Cardiac muscle cell (in vitro differentiated cells and primary cell): ENCODE measurements at places on chromosomes 3 and 15. TPM values are rescaled to one million over a fixed set of nuclear protein-coding genes. Genes with fewer than 3 reads are reported as not detected.
A peak's percentile ranks its signal among the peaks of the same experiment; 100 is the strongest.

DNA sequence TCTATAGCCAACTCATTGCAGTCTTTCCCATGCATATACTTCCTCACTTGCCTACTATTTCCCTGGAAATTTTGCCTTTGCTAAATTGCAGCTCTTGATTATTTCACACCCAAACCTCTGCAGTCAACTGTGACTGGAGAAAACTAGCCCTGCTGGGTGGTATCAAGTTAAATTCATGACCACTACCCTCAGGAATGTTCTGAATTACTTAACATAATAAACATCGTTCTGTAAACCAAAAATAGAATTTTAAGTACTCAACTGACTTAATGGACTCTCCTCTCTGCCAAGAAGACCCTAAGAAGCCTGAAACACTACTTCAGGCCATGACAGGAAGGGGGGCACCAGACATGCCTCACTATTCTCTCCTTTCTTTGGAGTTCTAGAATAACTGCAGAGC is 1278.0 kb upstream of the GBE1 start:
- no peak for DNase-seq

DNA sequence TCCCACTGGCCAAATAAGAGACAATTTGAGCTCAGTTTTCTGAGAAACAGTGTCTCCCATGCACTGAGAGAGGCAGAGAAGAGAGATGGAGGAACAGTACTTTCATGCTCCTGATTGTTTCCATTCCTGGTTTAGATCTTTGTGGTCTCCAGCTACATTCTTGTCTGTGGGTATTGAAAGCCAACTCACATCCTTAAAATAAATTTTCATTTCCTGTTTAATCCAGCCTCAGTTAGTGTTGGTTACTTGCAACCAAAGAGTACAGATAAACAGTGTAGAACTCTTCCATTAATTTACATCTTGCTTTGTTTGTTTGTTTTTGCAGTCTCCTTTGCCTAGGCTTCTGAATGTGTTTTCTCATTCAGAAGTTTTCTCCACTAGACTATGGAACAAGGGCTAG is 123.7 kb upstream of the CLSTN2 start:
- DNase-seq = no peak

DNA sequence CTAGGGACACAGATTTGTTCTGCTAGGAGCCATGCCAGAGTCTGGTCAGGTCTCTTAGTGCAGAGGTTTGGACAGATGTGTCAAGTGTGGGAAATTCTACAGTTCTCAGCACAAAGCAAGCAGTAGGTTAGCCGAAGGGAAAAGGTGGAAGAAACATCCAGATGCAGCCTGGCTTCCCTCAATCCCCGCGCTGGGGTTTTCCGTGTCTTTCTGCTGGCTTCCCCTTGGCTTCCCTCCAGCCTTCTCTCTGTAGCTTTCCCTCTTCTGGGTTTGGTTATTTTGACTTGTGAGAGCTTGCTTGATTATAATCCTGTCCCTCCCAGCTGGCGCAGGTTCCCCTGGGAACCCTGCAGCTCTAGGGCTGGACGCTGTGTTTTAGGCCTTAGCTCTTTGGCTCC is 4.1 kb downstream of the TF start:
- DNase-seq = no peak

DNA sequence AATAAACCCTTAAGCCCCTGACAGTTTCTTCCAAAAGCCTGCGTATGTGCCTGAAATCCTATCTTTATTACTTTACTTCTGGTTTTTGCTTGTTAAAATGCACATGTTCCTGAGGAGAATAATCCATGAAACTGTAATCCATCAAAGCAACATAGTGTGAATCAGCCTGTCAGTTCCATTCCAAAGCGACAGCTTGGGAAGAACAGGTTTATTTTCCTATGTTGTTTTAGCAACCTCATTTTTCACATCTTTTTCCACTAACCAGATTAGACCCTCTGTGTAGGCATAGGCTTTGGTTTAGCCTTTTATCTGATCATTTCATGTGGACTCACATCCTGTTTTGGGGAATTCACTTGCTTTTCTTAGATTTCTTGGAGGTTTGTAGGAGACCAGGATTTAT is 988.0 kb downstream of the SQOR start:
- DNase-seq = no peak

DNA sequence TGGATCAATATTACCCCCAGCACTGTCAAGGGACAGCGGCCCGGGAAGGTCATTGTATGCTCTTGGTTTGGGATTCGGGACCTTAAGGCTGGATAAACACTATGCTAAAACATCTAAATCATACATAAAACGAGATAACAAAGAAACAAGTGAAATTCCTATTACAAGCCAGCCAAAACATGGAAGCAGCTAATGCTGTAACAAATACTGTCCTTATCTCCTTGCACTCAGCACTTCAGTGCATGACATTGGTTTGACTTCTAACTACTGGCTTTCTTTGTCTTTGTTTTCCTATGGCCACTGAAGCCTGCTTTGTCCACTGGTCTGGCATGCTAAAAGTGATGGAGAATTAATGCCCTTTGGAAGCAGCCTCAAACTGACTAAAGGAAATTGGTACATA is 516.4 kb upstream of the DPH6 start:
- DNase-seq = peak; percentile 10

GRCh38 chr3:177563243-177563780 is 366.0 kb upstream of the TBL1XR1 start:
- DNase-seq = no peak

DNA sequence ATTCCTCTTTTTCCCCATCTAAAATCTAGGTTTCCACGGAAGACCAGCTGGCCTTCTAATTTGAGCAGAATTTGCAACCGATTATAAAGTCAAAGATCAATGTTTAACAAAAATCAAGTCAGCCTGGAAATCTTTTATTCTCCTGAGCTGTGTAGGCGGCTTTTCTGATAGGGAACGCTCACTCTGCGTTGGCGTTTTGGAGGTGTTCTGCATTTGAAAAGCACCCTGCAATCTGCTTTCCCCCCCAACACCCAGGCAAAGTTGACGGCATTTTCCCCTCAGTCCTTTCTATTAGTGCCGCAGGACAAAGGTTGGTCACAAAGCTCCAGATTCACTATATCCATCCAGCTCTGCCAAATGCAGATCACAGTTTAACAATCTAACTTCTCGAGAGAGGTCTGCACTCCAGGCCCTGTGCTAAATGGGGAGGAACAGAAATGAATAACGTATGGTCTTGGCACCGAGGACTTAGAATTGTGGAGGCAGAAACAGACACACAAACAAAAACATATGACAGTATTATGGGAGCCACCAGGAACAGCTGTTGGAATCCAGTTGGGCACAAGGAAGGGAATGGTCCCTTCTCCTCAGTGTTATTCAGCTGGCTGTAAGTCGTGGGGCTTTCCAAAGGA is 50.4 kb upstream of the LARS2 start:
- no peak for DNase-seq

DNA sequence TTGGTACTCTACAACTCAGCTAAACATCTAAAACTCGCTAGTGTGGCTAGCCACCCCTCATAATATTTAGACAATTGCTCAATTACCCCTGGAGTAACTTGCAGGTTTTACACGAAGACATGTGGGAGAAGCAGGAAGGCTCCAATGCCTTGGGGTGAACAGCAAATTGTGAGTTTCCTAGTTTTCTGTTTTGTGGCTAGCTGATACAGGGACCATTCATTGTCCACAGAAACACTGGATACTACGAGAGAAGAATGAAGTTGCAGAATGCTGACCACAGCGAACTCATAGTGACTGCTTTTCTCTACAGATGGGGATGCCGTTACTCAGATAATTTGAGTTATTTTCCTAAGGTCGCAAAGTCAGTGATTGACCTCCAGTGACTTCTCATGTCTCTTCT is 212.9 kb downstream of the P3H2 start:
- no peak for DNase-seq

- no peak for DNase-seq
Observed at GRCh38 chr3:135991621-135992020, 26.1 kb downstream of the PPP2R3A start.

DNA sequence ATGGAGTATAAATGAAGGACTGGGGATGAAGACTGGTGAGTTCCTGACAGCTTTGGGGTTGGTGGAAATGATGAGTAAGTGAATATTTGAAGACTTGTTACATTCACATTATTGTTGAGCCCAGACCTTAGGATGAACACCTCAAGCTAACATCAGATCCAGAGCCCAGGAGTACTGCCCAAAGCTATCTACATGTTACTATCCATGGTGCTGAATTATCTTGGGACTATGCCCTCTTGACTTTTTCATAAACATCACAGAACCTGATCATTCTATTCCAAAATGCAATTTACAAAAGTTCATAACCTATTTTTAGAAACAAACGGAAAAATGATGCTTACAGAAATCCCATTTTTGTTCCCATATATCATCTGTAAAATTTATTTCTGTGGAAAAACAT is 613.3 kb downstream of the TUSC7 start:
- DNase-seq = peak; percentile 78

DNA sequence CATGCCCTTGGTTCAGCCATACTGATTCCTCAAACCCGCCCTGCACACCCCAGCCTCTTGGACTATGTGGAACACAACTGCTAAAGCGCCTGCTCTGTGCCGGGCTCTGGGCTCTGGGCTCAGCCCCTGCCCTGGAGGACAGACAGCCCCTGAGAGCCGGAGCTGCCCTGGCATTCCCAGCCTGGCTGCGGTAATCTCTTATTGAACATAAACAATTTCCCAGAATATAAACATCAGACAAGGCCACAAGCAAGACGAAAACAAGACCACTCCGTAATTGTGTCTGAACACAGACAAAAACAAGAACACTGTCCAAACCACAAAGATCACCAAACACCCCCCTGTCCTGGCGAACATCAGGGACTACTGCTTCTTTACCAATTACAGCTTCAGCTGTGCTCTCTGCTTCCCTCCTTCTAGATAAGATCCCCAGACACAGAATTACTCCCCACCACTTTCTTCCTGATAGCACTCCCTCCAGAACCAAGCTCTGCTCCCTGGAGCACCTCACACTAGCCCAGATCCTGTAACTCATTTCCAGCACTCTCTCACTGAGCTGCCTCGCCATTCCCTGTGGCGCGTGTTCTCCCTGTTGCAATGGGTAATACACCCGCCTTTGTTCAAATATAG is 57.1 kb upstream of the TLE3 start:
- no peak for DNase-seq

DNA sequence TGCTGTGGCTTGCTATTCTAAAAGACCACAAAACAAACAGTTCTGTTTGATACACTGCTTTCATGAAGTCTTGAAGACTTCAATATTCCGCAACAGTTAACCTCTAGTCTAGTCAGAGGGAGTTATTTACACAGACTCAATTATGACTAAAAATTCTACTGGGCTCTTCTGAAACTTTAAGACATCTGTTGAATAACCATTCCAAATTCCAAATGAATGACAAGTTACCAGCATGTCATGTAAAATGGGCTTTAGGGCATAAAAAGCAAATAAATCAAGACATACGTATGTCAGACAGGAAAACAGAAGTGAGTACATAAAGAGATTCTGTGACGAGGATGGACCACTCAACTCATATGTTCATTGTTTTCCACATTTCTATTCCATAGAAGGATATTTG is 93.9 kb downstream of the PLOD2 start:
- no peak for DNase-seq

DNA sequence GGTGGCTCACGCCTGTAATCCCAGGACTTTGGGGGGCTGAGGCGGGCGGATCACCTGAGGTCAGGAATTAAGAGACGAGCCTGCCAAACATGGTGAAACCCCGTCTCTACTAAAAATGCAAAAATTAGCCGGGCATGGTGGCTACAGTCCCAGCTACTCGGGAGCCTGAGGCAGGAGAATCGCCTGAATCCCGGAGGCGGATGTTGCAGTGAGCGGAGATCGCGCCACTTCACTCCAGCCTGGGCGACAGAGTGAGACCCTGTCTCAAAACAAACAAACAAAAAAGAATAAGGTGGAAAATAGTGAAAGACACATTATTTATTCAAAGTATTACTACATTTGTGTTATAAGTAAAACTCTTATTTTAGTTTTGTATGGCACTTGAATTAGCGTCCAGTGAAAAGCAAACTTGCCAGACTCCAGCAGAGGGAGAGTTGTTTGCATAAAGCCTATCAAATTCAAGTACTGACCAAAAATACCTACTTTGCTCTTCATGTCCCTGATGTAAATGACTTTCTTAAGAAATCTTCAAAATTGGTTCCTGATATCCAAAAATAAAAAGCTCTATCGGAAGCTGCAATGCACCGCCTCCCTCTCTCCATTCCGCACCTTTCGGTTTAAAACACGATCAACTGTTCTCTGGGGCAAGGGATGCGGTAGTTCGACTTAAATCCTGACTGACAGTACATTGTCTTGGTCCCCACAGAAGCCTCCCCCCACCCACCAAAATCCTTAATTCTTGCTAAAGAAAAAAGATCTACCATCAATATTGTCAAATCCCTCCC is 1.2 kb downstream of the TRPM7 start:
- no peak for DNase-seq

GRCh38 chr3:185555101-185555501 is 2.7 kb upstream of the LIPH start:
- DNase-seq = no peak

- DNase-seq = no peak
Observed at GRCh38 chr3:89025185-89025584, 82.2 kb upstream of the EPHA3 start.

GRCh38 chr3:188315553-188315952 is 161.6 kb downstream of the LPP start:
- DNase-seq = no peak

GRCh38 chr3:131998027-131998426 is 36.8 kb downstream of the CPNE4 start:
- DNase-seq = no peak

GRCh38 chr3:124243177-124243859 is 251.4 kb upstream of the ROPN1 start:
- DNase-seq = no peak

DNA sequence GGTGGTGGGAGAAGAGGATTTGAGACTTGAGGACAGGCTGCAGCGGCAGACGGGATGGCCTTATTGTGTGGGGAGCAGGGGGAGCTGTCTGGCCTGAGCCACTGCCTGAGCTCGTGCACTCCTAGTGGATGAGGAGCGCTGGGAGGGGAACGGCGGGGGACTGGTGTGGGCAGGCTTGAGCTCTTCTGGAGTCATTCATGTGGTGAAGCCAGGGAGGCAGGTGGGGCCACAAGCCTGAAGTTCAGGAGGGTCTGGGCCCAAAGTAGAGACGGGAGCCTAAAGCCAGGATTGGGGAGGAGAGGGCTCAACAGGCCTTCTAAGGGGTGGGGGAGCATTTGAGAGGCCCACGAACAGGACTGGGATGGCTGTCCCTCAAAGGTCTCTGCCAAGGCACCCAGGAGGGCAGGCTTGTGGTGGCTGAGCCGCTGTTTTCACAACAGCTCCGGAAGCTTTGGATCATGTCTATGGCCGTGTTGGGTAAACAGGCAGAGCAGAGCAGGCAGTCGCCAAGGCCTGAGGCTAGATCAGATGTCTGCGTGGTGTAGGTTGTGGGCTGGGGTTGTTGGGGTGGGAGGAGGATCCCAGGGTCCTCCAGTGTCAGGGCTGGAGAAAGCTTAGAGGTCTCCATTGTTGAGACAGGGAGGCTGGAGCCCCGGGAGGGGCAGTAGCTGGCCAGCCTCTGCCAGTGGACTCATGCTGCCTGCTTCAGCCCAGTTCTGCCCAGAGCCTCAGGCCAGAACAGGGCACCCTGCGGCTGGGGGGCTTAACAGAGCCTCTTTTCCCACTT is 8.2 kb downstream of the PRKCD start:
- DNase-seq = no peak

The GRM7 gene
- total RNA-seq = 1.1 and 1.7 TPM in 2 replicates

The CGNL1 gene
- 97.4 and 134 TPM in 2 replicates for total RNA-seq

The SOX14 gene
- not detected in 2 replicates for total RNA-seq

The ADAMTS9 gene
- total RNA-seq = 114 and 168 TPM in 2 replicates

The APOD gene
- total RNA-seq = not detected in 2 replicates

The TMEM212 gene
- not detected in 2 replicates for total RNA-seq
